ENCODE measurements at places on chromosomes 3 and 15. TPM values are rescaled to one million over a fixed set of nuclear protein-coding genes. Genes with fewer than 3 reads are reported as not detected.

Gene TMEM42
- total RNA-seq, result 19.2 TPM

Gene C3orf20
- total RNA-seq, result not detected

Gene XYLB
- total RNA-seq, result not detected

Gene DAPK2
- total RNA-seq, result 56.4 TPM

Gene CHL1
- total RNA-seq, result 9.9 TPM

Gene ZNF501
- total RNA-seq, result 8.8 TPM

Gene MYO5C
- total RNA-seq, result 0.58 TPM

Gene LRRC49
- not detected for total RNA-seq

Gene ADGRG7
- not detected for total RNA-seq

Gene CDHR4
- total RNA-seq, result not detected

Gene PPARG
- total RNA-seq, result not detected

Gene BOC
- total RNA-seq, result 0.47 TPM

Gene DYNLT2B
- 9.6 TPM for total RNA-seq

Gene FBXW12
- total RNA-seq, result not detected

Gene GPR156
- not detected for total RNA-seq

Gene IL5RA
- total RNA-seq, result not detected

Gene SYNPR
- total RNA-seq, result not detected

Gene KIF23
- 32.4 TPM for total RNA-seq

Gene TM4SF1
- total RNA-seq, result not detected

Gene GOLGB1
- 32.5 TPM for total RNA-seq

Gene TAGLN3
- total RNA-seq, result not detected

Gene SLC27A2
- not detected for total RNA-seq

Gene IP6K1
- total RNA-seq, result 22.3 TPM

Gene CX3CR1
- total RNA-seq, result not detected

Gene TLR9
- total RNA-seq, result 26.5 TPM

Gene ZBTB47
- total RNA-seq, result 0.07 TPM

Gene PLA2G4B
- 6.1 TPM for total RNA-seq

Gene ROPN1B
- total RNA-seq, result not detected

Gene PPM1L
- 3.4 TPM for total RNA-seq

Gene HACL1
- 52.7 TPM for total RNA-seq

Gene SLC28A2
- total RNA-seq, result not detected

Gene PLXND1
- 0.52 TPM for total RNA-seq

Gene TMEM158
- not detected for total RNA-seq

Gene CRELD1
- 33.7 TPM for total RNA-seq

Gene BFSP2
- total RNA-seq, result 33.1 TPM

Gene CP
- total RNA-seq, result not detected

Gene POPDC2
- 1.0 TPM for total RNA-seq

Gene TGM5
- not detected for total RNA-seq
